ENCODE measurements at places on chromosomes 3 and 15. TPM values are rescaled to one million over a fixed set of nuclear protein-coding genes. Genes with fewer than 3 reads are reported as not detected.

- DNase-seq = peak; percentile 46
Observed at GRCh38 chr3:118811236-118811732, 223.4 kb downstream of the IGSF11 start.

DNA sequence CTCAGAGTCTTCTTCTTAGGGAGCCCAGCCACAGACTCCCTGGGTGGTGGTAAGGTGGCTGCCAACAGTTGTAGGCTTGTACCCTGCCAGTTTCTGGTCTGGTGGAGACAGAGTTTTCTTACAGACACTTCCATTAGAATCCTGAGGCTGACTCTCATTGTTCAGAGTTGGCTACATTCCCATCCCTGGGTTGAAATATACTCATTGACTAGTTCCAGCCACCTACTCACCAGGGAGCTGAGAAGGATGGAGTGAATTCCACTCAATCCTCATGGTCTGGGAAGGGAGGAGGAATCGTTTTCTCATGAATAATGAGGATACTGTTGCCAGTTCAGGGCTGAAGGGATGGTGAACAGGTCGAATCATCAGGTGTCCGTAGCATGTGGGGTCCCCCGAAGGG is 226.5 kb upstream of the PROK2 start:
- no peak for DNase-seq

DNA sequence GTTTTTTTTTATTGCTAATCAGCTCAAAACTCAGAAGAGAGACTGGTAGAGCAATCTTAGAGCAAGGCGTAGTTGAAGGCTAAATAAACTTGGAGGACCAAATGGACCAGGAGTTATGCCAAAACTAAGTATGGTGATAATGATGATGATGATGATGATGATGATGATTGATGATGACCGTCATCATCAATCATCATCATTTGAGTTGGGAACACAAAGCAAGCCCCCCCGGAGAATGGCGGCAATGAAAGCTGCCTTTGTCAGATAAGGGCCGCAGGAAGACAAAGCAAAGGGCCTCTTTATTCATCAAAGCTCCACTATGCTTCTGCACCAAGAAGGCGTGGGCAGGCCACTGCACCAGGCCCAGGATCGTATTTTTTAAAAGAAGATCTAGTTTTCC is 82.1 kb upstream of the RAD18 start:
- DNase-seq = no peak

GRCh38 chr3:59406943-59407342 is 357.1 kb upstream of the CFAP20DC start:
- no peak for DNase-seq

DNA sequence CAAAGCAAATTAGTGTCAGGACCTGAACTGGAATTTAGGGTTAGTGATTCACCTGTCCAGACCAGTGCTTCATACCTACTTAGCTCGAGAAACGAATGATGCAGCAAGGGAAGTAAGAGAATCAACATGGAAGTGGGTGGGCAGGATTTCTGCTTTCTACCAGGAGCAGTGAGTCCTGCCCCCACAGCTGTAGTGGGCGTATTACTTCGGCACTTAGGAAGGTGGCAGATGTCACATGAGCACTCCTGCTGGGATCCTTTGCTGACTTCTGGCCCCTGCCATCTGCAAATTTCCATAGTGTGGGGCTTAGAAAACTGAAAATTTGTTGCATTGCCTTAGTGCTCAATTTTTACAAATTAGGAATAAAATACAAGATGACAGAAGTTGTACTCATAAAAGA is 31.2 kb downstream of the RYR3 start:
- no peak for DNase-seq

DNA sequence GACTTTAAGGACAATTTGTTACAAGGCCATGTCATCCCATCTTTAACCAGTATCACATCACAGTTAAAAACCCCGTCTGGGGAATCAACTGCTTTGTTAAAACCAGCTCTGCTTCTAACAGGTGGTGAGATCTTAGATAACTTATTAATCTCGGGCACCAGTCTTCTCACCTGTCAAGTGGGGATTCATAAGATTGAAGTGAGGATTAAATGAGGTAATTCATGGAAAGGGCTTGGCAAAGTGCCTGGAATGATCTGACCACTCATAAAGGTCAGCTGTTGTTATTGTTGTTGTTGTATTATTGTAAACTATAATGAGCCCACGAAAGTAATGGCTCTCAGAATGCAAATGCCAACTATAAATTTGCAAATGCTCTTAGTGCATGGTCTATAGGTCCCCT is 30.1 kb upstream of the SLC24A5 start:
- DNase-seq = no peak

DNA sequence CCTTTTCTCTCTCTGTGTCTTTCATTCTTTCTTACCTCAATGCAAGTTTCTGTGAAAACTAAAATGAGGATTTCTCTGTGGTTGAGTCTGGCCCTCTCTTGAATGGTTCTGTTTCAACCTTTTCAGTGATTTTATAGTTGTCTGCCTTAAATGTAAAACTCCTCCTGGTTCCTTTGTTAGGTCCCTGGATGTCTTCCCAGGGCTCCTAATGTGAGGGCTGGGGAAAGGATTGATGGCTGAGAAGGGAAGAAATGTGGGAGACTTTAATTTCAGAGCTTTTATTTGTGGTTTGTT is 90.6 kb upstream of the GRM7 start:
- no peak for DNase-seq

DNA sequence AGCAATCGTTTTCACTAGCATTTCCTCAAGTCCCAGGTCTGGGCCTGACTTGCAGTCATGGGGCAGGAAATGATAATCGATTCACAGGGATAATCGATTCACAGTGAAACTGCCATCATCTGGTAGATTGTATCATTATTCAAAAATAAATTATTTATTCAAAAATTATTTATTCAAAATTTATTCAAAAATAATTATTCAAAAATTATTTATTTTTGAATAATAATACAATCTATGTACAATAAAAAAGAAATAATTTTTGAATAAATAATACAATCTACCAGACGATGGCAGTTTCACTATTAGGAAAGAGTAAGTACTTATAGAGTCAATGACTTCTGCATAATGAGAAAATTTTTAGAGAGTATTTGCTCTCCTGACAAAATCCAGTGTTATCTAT is 28.1 kb upstream of the PROK2 start:
- no peak for DNase-seq

- no peak for DNase-seq
Observed at GRCh38 chr3:196397941-196398340, 34.3 kb downstream of the UBXN7 start.

DNA sequence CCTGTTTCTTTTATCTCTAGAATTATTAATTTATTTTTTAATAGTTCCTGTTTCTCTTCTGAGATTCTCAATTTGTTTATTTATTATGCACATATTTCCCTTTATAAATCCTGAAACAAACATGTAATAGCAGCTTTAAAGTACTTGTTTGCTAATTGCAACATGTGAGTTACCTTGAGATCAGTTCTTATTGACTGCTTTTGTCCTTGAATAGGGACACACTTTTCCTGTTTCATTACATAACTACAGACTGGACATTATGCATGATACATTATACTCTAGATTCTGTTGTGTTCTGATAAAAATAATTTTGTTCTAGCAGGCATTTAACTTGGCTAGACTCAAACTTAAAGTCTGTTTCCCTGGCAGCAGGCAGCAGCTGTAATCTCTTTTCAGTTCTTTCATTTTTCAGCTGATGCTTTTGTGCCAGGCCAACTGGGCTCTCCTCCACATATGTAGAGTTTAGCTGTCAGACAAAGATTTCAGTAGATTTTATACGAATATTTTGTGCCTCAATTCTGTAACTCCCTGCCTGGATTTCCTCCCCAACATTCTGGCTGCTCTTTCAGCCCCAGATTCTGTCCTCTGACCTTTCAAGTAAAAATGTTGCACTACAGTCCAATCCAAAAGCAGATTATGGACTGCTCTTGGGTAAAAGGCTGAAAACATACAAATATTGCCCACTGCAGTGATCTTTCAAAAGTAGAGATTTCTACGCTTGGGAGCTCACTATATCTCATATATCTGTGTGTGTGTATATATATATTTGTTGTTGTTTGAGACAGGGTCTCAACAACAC is 41.9 kb downstream of the PCOLCE2 start:
- DNase-seq = no peak

DNA sequence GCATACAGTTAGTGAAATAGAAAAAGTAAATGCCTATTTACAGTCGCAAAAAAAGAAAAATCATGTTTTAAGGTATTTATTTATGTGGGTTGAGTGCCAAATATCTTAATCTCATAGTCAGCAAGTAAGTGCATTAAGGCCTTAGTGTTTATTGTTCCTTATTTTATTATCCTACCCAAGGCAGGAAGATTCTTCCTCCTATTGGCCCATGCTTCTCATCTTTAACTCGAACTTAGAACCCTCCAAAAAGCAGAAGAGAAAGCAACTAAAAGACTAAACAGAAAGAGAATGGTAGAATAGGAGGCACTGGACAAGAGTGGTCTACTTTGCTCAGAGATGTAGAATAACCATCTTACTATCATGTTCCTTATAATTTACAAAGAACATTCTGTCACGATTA is 7.5 kb downstream of the RFX7 start:
- DNase-seq = no peak

- DNase-seq = peak; percentile 80
Observed at GRCh38 chr3:29922992-29923746, 642.3 kb downstream of the RBMS3 start.

- no peak for DNase-seq
Observed at GRCh38 chr15:41812820-41813375, 15.0 kb upstream of the JMJD7 start.

GRCh38 chr3:169432708-169433432 is 230.6 kb downstream of the MECOM start:
- peak; percentile 24 for DNase-seq

- no peak for DNase-seq
Observed at GRCh38 chr3:31137718-31138465, 243.4 kb upstream of the GADL1 start.

GRCh38 chr15:66774001-66774814 is 72.2 kb downstream of the SMAD6 start:
- DNase-seq = peak; percentile 87

DNA sequence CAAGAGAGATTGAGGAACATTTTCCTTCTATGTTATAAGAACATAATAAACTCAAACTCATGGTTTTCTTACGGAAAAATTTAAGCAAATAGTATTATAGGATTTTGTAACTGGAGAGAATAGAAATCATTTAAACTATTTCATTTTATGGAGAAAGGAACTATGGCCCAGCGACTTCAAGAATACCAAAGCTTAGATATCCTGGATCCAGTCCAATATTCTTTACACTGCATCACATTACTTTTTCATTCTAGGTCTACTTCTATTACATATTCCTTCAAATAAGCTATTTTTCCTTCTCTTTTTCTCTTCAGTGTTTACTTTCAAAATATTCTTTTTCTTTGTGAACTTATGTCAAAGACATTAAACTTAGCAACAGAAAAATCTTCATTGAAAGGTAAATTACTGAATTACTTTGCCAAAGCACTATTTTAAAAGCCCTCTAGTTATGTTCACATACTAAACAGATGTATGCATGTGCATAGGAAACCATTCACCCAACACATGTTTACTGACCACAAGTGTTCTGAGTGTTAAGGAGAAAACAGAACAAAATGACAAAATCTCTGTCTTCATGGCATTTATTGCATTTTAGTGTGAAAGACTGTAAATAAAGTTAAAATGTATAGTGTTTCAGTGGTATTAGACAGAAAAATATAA is 20.4 kb downstream of the KPNA4 start:
- DNase-seq = no peak

- no peak for DNase-seq
Observed at GRCh38 chr3:95044101-95044500, 981.2 kb downstream of the NSUN3 start.

DNA sequence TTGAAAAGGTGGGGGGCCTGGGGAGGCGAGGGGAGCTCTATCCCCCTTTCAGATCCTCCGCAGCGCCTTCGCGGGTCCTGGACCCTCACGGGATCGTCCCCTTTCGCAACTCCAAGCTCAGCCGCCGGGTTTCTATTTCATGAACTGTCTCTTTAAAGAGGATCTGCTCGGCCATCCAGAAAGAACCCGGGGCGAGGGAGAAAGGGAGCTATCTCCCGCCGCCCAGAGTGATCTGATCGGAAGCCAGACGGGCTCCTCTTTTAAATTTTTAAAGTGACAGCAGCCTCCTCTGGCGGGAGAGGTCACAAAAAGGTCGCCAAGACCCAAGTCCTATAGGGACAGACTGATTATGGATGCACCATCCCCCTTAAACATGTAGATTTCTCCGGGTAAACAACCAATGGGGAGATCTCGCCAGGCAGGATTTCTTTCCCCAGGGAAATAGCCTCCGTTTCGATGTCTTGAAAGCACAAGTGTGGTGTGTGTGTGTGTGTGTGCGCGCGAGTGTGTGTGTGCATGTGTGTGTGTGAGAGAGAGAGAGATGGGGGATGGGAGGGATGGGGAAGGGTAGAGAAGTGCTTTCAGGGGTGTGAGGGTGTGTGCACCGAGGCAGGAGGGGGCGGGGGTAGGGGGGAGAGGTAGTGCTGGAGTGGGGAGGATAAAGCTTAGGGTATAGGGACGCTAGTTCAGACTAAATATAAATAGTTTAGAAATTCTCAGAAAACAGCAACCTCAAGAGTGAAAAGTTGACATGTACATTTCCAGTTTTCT is 516.1 kb downstream of the MECOM start:
- peak; percentile 77 for DNase-seq

GRCh38 chr3:170869239-170869590 is 780 bp downstream of the RPL22L1 start:
- DNase-seq = peak; percentile 11

- DNase-seq = no peak
Observed at GRCh38 chr15:34470892-34471291, 33.3 kb upstream of the GOLGA8A start.

GRCh38 chr15:62866366-62866765 is 176.2 kb upstream of the TPM1 start:
- DNase-seq = no peak

DNA sequence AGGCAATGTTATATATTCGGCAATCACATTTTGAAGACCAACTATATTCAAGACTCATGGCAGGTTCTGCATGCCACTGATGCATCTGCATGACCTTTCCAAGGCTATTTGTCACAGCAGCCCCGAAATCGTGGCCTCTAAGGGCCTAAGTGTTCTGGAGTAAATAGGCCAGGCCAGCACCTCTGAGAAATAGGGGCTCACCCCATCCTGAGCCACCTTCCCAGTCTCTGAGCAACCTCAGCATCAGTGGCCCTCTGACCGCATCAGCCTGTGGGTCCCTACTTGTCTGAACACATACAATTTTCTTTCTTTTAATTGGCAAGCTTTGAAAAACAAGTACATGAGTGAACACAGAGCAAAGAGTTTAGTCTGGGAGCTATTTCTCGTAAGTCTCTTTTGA is 45.9 kb upstream of the THBS1 start:
- DNase-seq = no peak

- no peak for DNase-seq
Observed at GRCh38 chr15:20645956-20646355, 104.4 kb upstream of the GOLGA6L6 start.

The SPATA12 gene
- polyA plus RNA-seq = not detected

The RNF123 gene
- polyA plus RNA-seq = 27.4 TPM

The CCDC13 gene
- polyA plus RNA-seq = 1.9 TPM

The MESP1 gene
- 0.12 TPM for polyA plus RNA-seq

The EBLN2 gene
- polyA plus RNA-seq = 8.8 TPM

The SCN11A gene
- polyA plus RNA-seq = 0.88 TPM

The ALDH1L1 gene
- 0.26 TPM for polyA plus RNA-seq

The LRRC2 gene
- polyA plus RNA-seq = 0.60 TPM

The MB21D2 gene
- polyA plus RNA-seq = 6.6 TPM

The CHRNA7 gene
- polyA plus RNA-seq = 23.1 TPM

The EPHB1 gene
- 3.8 TPM for polyA plus RNA-seq

The DUOXA1 gene
- polyA plus RNA-seq = 1.4 TPM

The BTLA gene
- polyA plus RNA-seq = 0.48 TPM

The GPR27 gene
- polyA plus RNA-seq = 3.6 TPM

Data from right lung (tissue), 10 donors.